Stimulated activated CD4-positive, alpha-beta T cell treated with anti-CD3 and anti-CD28 coated beads, TNF-alpha, amount 100 ng/mL, for 4 hours (primary cell): ENCODE measurements at places on chromosomes 3 and 15.

DNA sequence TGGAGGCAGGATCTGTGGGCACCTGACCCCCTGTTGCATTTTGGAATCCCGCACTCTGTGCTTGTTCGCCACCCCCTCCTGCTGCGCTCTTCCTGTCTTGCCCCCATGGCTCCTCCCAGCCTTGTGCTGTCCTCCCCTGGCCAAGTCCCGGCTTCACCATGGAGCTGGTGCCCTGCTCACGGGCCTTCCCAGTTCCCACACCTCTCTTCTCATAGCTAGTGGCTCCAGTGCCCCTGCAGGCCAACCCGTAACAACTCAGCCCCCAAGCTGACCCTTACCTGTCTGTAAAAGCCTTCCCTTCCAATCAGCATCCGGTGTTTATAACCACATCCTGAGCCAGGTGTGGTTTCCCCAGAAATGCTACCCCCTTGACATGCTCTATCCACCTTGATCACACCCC, 407.7 kb upstream of the C2CD4B start:
- DNase-seq = no peak

DNA sequence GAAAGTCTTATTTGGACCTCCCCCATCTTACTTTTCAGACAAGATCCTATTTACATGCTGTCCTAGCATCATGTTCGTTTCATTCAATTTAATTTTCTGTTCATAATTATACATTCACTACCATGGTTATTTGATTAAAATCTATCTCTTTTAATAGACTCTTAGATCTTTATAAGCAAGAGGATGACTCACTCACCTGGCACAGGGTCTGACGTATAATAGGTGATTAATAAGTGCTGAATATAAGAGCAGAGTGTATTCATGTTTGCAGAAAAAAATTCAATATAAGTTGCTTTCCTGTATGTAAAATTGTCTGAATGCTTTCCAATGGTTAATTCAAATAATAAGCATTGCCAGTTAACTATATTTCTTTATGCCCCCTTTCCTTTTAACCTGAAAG, 165.5 kb upstream of the CBLB start:
- no peak for DNase-seq

GRCh38 chr15:43133430-43134156, at the start of gene TMEM62:
Gene TMEM62, plus strand, starts transcription at chr15:43133586. Its CDS starts 217 bp downstream, at chr15:43133803.
- DNase-seq = peak; percentile 28

- no peak for DNase-seq
Observed at GRCh38 chr3:168364967-168365366, 269.2 kb upstream of the GOLIM4 start.

DNA sequence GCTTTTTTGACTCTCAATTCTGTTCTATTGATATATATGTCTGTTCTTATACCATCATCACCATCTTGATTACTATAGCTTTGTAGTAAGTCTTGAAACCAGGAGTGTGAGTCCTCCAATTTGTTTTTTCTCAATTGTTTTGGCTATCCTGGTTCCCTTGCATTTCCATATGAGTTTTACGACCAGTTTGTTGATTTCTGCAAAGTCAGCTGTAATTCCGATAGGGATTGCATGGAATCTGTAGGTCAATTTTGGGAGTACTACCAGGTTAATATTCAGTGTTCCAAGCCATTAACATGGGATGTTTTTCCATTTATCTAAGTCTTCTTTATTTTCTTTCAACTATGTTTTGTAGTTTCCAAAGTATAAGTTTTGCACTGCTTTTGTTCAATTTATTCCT, 27.0 kb downstream of the PGBD4 start:
- no peak for DNase-seq

DNA sequence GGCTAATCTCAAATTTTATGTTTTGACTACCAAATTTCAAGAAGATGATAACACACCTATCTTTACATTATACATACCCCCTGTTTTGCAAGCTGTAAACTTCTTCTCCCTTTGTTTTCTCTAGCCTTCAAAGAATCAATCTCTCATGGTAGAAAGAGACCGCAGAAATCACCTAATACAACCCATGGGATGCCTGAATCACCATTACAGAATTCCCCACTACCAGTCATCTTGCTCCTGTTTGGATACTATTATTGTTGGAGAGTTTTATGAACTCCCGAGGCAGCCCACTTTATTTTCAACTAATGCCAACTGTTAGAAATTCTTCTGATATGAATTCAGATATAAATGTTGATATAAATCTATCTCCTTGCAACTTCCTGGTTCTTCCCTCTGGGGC, 110.9 kb downstream of the FRMD5 start:
- no peak for DNase-seq
